ENCODE measurements at places on chromosomes 16 and 17.
A peak's percentile ranks its signal among the peaks of the same experiment; 100 is the strongest.

DNA sequence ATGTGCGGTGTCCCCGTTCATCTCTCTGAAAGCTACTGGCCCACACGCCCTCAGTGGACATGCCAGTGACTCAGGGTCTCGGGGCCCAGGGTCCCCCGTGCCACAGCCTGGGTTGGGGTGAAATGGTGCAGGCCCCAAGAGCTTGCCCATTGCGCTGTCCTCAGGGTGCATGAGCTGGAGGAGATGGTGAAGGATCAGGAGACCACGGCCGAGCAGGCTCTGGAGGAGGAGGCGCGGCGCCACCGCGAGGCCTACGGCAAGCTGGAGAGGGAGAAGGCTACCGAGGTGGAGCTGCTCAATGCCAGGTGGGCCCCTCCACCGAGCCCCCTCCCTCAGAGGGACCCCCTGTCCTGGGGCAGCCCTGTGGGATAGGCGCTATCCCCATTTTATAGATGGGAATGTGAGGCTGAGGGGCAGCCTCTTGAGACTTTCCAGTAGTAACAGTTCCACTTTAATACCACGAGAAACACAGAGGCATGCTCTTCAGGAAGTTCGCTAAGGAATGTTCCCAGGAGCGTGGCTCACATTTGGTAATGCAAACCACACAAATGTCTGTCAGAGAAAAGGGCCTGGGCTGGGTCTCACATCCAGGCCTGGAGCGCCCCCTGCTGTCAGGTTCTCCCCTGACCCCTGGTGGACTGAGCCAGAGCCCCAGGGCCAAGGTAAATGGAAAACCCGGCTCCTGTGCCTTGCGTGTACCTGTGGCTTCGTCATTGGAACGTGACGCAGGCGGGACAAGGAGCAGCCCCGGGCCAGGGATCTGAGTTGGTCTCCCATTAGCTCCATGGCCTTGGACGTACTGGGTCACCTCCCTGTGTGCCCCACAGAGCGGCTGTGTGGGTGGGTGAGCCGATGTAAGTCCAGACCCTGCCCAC lies 133.7 kb downstream of the RAB11FIP4 start:
- DNase-seq = peak; percentile 93

- peak; percentile 83 for DNase-seq
These were observed 511.9 kb upstream of the CDH8 start for GRCh38 chr16:62548095-62548494.

- DNase-seq = no peak
These were observed 87.1 kb downstream of the STX8 start for GRCh38 chr17:9488556-9488955.

GRCh38 chr16:22721511-22722100 lies 92.4 kb upstream of the HS3ST2 start:
- no peak for DNase-seq

GRCh38 chr17:44417553-44417952 lies 28.1 kb upstream of the ITGA2B start:
- DNase-seq = peak; percentile 22

- no peak for DNase-seq
These were observed 253.4 kb downstream of the SNX29 start for GRCh38 chr16:12229759-12230594.

DNA sequence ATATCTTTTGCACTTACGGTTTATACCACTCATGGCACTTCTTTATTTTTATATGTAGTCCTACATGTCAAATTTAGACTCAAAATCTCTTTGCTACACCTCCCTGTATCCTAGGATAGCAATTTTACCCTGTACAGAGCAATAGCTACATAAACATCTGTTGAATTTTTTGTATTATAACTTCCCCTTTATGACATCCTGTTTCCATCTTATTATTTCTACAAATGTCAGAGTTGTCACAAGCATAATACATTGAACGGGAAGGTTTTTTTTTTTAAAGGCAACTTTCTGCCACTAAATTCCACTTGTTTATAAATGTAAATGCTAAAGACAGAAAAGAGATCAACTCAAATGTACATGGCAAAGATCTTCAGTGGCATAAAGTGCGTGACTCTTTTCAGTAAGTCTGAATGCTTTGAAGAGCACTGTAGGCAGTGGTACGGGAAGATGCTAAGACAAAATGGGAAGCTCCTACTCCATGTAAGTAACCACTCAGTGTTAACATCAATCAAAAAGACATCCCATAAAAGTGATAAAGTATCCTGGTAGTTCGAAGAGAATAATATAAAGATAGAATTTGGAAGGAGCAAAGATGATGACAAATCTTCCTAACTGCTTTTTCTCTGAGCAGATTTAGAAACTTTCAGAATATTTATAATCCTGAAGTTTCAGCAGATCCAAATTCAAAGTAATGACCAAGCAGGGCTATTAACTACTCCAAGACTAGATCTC lies 26.8 kb downstream of the GNA13 start:
- no peak for DNase-seq

GRCh38 chr16:64669573-64669972 lies 452.3 kb downstream of the CDH11 start:
- DNase-seq = no peak

GRCh38 chr17:8941520-8941919 lies 24.0 kb downstream of the PIK3R5 start:
- no peak for DNase-seq

DNA sequence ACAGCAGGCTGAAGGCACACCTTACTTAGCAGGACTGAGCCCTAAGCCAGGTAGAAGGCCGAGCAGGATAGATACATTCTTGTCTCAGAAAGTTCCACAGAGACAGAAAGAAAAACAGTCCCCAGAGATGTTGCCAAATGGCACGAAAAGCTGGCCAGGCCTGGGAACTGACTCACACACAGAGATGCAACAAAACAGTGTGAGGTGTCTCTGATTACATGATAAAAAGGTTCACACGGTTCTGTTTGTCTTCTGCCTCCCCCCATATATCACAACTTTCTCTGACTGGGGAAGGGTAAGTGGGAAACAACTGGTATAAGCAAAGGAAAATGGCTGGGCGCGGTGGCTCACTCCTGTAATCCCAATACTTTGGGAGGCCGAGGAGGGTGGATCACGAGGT lies 1.7 kb downstream of the WBP2 start:
- peak; percentile 76 for DNase-seq

- DNase-seq = no peak
These were observed 33.0 kb downstream of the TBX4 start for GRCh38 chr17:61485067-61485775.

DNA sequence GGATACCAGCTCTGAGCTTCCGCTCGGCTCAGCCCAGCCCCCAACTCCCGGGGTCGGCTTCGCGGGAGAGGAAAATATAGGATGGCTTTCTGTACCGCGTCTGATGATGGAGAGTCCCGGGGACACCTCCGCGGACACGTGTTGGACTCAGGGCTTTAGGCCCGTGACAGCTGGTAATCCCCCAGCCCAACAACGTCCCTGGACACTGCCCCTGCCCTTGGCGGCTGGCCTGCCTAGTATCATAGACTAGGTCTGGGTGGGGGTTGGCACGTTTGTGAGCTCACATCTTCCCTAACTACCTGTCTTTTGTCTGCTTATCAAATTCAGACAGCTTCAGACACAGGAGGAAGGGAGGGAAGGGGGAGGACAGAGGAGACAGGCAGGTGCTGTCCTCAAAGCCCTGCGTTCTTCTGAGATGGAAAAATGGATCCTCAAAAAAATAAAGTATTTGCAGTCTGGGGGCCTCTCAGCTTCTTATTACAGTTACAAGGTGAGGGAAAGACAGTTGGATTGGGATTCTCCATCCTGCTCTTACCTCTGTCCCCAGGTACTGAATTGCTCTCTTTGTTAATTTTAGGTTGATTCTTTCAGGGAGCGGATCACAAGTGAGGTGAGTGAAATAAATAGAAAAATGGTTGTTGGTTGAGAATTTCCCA lies 698 bp downstream of the PSME3 start:
- DNase-seq = peak; percentile 22
